Natural killer cell treated with Interleukin-12 subunit alpha and Interleukin-12 subunit beta and Interleukin-15 and Interleukin-18, amount 100 ng/mL, for 72 hours (primary cell): ENCODE measurements at places on chromosomes 2 and 18. TPM values are rescaled to one million over a fixed set of nuclear protein-coding genes. Genes with fewer than 3 reads are reported as not detected.

Gene RNF149
- total RNA-seq = 123 TPM

DNA sequence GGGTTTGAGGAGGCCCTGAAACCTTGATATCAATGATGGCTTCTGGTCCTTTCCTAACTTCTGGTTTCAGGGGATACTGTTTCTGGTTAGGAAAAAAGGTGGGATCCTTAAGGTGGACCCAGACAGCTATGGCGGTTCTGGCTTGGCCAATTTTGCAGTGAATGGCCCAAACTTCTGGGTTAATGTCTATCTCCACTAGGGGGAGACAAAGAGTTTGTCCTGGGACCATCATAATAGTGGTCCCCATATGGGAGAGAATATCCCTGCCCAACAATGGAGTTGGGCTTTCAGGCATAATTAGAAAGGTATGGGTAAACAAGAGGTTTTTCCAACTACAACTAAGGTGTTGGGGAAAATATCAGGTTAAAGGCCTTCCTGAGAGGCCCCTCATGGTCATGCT is 273.5 kb downstream of the CALCRL start:
- no peak for DNase-seq

GRCh38 chr18:41820784-41821183 is 134.2 kb upstream of the PIK3C3 start:
- no peak for DNase-seq

DNA sequence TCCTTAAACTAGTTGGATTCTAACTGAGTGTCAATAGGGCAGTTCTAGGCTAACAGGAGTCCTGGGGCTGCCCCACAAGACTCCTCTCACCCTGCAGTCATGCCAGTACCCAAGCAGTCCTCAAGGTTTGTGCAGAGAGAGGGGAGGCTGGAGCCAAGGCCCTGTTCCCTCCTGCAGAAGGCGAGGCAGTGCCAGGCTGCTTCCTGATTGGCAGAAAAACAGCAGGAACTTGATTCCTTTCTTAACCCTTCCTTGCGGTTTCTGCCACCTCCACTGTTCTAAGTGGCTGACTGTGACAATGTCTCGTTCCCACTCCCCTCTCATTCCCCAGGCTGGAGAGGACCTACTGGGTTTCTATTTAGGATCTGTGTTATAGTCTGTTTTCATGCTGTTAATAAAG is 75.3 kb downstream of the LPIN1 start:
- no peak for DNase-seq

Gene NPAS2
- 0.31 TPM for total RNA-seq

- DNase-seq = no peak
Measured at GRCh38 chr18:6327895-6328620, 86.7 kb downstream of the L3MBTL4 start.

DNA sequence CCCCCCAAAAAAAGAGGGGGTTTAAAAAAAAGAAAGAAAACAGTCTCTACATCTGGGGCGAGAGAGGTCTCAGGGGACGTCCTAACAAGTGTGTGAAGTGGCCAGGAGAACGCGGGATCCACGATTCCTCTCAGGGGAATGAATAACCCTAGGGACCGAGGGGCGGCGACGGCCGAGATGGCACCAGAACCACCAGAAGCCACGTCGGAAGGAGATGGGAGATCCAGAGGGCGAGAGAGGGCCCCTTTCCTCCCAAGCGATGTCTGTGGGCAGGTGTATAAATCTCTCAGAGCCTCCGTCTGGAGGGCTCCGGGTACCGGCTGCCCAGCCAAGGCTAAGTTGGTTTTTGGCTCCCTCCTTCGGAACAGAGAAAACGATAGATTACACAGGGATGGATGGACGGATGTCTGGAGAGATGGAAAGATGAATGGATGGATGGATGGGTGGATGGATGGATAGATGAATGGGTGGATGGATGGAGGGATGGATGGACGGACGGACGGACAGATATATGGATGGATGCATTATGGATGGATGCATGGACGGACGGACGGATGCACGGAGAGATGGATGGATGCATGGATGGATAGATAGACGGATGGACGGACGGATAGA is 1.7 kb downstream of the EPHA4 start:
- no peak for DNase-seq
